B cell (primary cell): ENCODE measurements at places on chromosomes 12 and 14. TPM values are rescaled to one million over a fixed set of nuclear protein-coding genes. Genes with fewer than 3 reads are reported as not detected.

The CLEC9A gene
- not detected in 2 replicates for total RNA-seq

The CD4 gene
- total RNA-seq = 0.49 TPM in 2 replicates

GRCh38 chr12:25566202-25566949 is 13.3 kb upstream of the LMNTD1 start:
- H3K27me3 ChIP-seq = no peaks in the 10 kb centered on the region
- DNase-seq = no peak
- no peaks in the 10 kb centered on the region for H3K36me3 ChIP-seq
- no peak overlapping the region for H3K27ac ChIP-seq
- no peak overlapping the region for H3K4me3 ChIP-seq
- H3K4me1 ChIP-seq = no peaks in the 10 kb centered on the region

- no peak for DNase-seq
- H3K27ac ChIP-seq = no peak overlapping the region
- no peaks in the 10 kb centered on the region for H3K36me3 ChIP-seq
These were observed 194.8 kb downstream of the ZFP36L1 start for GRCh38 chr14:68598089-68598488.
